ENCODE measurements at places on chromosomes 12 and 14. TPM values are rescaled to one million over a fixed set of nuclear protein-coding genes. Genes with fewer than 3 reads are reported as not detected.

The GPR65 gene
- 35.0 TPM for total RNA-seq

The CACNA1C gene
- total RNA-seq, result 0.06 TPM

The TMEM132C gene
- total RNA-seq, result 0.14 TPM

The PRH2 gene
- total RNA-seq, result not detected

The KRT73 gene
- total RNA-seq, result 0.52 TPM

The KRT78 gene
- not detected for total RNA-seq

DNA sequence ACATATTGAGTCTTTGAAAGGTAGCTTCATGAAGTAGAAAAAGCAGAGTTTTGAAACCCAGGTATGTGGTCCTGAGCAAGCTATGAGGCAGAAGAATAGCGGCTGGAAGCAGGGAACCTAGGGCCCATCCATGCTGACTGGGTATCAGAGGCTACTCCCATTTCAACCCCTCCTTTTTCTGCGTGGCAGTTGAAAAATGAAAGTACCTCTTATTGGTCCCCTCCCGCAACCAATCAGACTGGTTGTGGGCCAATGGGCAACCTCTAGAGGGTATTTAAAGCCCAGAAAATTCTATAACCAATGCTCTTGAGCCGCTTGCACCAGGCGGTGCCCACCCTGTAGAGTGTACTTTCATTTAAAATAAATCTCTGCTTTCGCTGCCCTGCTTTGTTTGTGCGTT is 1.6 kb upstream of the SNRPF start:
- peaks cover 9% of the 10 kb centered on the region for H3K27me3 ChIP-seq
- no peak overlapping the region for H3K4me3 ChIP-seq
- peaks cover 10% of the 10 kb centered on the region for H3K4me1 ChIP-seq
- DNase-seq, result no peak
- peaks cover 10% of the 10 kb centered on the region for H3K36me3 ChIP-seq

DNA sequence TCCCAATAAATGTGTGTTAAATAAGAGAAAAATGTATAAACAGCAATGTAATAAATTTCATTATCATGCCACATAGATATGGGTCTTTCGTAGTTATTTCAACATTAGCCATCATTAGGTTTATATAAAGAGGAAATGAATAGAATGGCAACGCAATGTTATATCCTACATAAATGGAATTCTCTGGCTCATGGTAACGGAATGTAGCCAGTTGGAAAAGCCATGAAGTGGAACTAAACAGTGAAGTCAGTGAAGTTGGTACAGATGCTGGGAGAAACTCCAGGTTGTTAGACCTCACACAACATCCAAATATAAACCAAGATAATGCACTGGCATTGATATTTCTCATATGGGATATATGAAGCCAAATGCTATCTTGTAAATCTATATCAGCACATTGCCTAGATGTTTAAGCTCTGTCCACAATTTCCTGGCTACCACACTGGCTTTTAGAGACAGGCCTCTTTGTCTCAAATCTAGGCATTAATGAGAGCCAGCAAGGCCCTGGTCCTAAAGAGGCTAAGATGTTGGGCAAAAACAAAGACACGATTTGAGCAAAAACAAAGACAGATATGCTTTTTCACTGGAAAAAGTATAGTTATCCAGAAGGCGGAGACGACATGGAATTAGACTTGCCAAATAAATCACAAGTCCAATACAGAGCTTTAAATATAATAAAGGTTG is 861.0 kb downstream of the RPS29 start:
- H3K4me3 ChIP-seq, result no peak overlapping the region
- no peak for DNase-seq
- H3K36me3 ChIP-seq, result no peaks in the 10 kb centered on the region
- no peak overlapping the region for H3K27ac ChIP-seq
- no peaks in the 10 kb centered on the region for H3K27me3 ChIP-seq
- H3K4me1 ChIP-seq, result no peaks in the 10 kb centered on the region

GRCh38 chr14:96126339-96126782 is 78.3 kb upstream of the BDKRB2 start:
- no peak overlapping the region for H3K4me3 ChIP-seq
- H3K27me3 ChIP-seq, result peaks cover 13% of the 10 kb centered on the region
- H3K4me1 ChIP-seq, result peaks cover 7% of the 10 kb centered on the region
- no peaks in the 10 kb centered on the region for H3K36me3 ChIP-seq

DNA sequence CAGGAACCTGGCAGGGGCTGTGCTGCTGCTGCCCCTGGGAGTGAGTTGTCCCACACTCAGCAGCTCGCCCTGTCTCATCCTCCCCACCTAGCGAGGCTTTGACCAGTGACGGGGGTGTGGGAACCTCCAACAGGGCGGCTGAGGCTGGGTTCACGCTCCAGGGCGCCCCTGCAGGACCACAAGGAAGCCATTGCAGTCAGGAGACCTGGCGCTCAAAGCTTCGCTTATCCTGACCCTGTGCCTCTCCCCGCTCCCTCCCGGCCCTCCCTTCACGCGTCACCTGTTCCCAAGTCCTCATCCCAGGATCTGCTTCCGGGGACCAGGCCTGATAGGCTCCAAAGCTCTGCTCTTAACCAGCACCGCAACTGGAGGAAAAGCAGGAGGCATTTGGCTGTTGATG is 272.0 kb upstream of the SFSWAP start:
- no peak overlapping the region for H3K4me3 ChIP-seq
- peaks cover 7% of the 10 kb centered on the region for H3K27me3 ChIP-seq
- DNase-seq, result peak; percentile 22
- no peaks in the 10 kb centered on the region for H3K36me3 ChIP-seq

- H3K27me3 ChIP-seq, result peaks cover 2% of the 10 kb centered on the region
- H3K4me1 ChIP-seq, result no peaks in the 10 kb centered on the region
- DNase-seq, result no peak
- H3K36me3 ChIP-seq, result no peaks in the 10 kb centered on the region
- H3K27ac ChIP-seq, result no peak overlapping the region
These were observed 48.6 kb downstream of the NKX2-1 start for GRCh38 chr14:36471431-36471830.

GRCh38 chr12:32437095-32437515 is 37.7 kb downstream of the FGD4 start:
- H3K4me3 ChIP-seq, result no peak overlapping the region
- no peak for DNase-seq
- no peaks in the 10 kb centered on the region for H3K4me1 ChIP-seq
- no peak overlapping the region for H3K27ac ChIP-seq

- peaks cover 68% of the 10 kb centered on the region for H3K4me1 ChIP-seq
- H3K27me3 ChIP-seq, result no peaks in the 10 kb centered on the region
- peak overlapping the region; percentile 98 for H3K27ac ChIP-seq
These were observed 44.8 kb upstream of the GZMB start for GRCh38 chr14:24678801-24679247.

- DNase-seq, result no peak
- no peak overlapping the region for H3K4me3 ChIP-seq
- H3K27me3 ChIP-seq, result no peaks in the 10 kb centered on the region
These were observed 106.3 kb upstream of the TBX3 start for GRCh38 chr12:114790276-114790675.

GRCh38 chr14:104998801-104999200 is 13.2 kb downstream of the CLBA1 start:
- H3K4me1 ChIP-seq, result no peaks in the 10 kb centered on the region
- H3K27me3 ChIP-seq, result no peaks in the 10 kb centered on the region
- no peaks in the 10 kb centered on the region for H3K36me3 ChIP-seq
- H3K4me3 ChIP-seq, result no peak overlapping the region
- no peak for DNase-seq

DNA sequence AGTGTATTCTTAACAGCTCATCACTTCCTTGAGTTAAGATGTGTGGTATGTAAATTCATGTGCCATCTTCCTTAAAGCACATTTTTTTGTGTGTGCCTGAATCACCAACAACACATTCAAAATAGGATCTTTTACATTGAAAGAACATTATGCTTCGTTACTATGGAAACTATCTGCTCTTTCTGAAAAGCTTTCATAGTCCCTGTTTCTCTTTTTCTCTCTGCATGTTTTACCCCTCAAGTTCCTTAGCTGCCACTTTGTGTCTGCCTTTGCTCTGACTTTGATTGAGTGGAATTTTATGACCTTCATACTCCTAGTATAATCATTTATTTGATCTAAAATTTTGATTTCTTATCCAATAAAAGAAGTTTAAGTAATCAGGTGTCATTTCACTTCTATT is 880.3 kb upstream of the FOXG1 start:
- H3K4me3 ChIP-seq, result no peak overlapping the region
- no peak for DNase-seq
- H3K27me3 ChIP-seq, result no peaks in the 10 kb centered on the region
- H3K4me1 ChIP-seq, result no peaks in the 10 kb centered on the region

- H3K36me3 ChIP-seq, result no peaks in the 10 kb centered on the region
- DNase-seq, result peak; percentile 73
- no peak overlapping the region for H3K4me3 ChIP-seq
- H3K27me3 ChIP-seq, result peaks cover 2% of the 10 kb centered on the region
- H3K27ac ChIP-seq, result no peak overlapping the region
- H3K4me1 ChIP-seq, result no peaks in the 10 kb centered on the region
These were observed 122.1 kb downstream of the CALM1 start for GRCh38 chr14:90518941-90519256.

GRCh38 chr12:102503056-102503681 is 22.8 kb upstream of the IGF1 start:
- H3K36me3 ChIP-seq, result no peaks in the 10 kb centered on the region
- H3K4me1 ChIP-seq, result no peaks in the 10 kb centered on the region
- DNase-seq, result no peak

GRCh38 chr12:116094475-116094874 is 183.0 kb downstream of the MED13L start:
- peaks cover 42% of the 10 kb centered on the region for H3K4me1 ChIP-seq
- H3K36me3 ChIP-seq, result peaks cover 18% of the 10 kb centered on the region
- H3K4me3 ChIP-seq, result no peak overlapping the region
- peak overlapping the region; percentile 73 for H3K27ac ChIP-seq

GRCh38 chr12:93682846-93683261 is 5.7 kb downstream of the CRADD start:
- no peaks in the 10 kb centered on the region for H3K27me3 ChIP-seq
- no peak for DNase-seq
- H3K4me1 ChIP-seq, result peaks cover 31% of the 10 kb centered on the region
- no peak overlapping the region for H3K27ac ChIP-seq

- no peak for DNase-seq
- no peaks in the 10 kb centered on the region for H3K27me3 ChIP-seq
- H3K27ac ChIP-seq, result no peak overlapping the region
These were observed 3.4 kb upstream of the TRAFD1 start for GRCh38 chr12:112121780-112122565.

DNA sequence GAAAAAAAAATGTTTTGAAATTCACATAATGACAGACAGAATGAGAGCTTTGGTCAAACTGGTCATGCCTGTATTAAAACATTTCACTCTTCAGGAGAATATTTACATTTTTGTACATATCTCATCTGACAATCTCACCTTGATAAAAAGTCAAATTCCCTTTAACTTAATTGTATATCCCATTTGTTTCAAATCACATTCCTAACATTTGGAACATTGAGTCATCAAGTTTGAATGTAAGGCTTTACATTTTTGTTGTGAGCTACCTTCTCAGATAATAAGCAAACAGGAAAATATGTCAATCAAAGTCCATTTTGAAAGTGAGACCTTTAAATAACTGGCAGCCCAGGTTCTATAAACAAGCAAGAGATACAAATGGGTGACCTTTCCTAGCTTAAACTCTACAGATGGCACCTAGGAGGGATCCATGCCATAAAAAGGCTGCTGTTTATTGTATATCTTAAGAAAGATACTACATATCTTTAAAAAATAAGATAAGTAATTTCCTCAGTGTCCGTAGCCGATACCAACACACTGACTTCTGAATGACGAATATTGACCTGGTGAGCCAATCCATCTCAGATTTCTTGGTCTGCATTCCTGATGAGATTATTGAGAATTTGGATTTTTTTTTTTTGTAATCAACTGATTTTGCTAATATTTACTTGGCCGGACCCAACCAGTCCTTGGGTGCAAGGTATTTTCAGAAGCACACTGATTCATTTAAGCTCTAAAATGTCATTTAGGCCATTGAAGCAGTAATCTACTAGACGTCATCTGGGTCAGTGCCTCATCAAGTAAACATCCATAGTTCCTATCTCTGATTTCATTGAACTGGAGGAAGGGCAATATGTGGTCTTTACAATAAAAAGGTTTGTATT is 259.6 kb downstream of the BTG1 start:
- no peak overlapping the region for H3K27ac ChIP-seq
- no peaks in the 10 kb centered on the region for H3K36me3 ChIP-seq
- H3K4me3 ChIP-seq, result no peak overlapping the region
- peaks cover 10% of the 10 kb centered on the region for H3K4me1 ChIP-seq
- no peak for DNase-seq
- no peaks in the 10 kb centered on the region for H3K27me3 ChIP-seq

GRCh38 chr12:110339184-110339952 is 58.3 kb downstream of the ATP2A2 start:
- H3K27me3 ChIP-seq, result no peaks in the 10 kb centered on the region
- H3K27ac ChIP-seq, result no peak overlapping the region
- no peak overlapping the region for H3K4me3 ChIP-seq
- H3K4me1 ChIP-seq, result no peaks in the 10 kb centered on the region

DNA sequence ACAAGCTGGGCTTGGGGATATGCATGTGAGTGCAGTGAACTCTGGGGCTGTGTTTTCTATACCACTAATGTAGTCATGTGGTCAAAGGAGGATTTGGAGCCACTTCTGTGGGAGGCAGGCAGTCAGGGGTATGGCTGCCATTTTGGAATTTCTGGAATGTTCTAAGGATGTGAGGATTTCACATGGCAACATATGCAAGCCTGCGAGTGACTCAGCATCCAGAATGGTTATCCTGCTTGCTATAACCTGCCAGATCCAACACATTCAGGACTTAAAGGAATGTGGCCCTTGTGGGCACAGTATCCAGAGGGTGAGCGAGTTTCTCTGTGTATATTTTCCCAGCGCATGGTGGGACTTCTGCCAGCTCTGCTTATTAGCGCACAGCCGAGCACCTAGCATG is 249.2 kb upstream of the PWP1 start:
- DNase-seq, result no peak
- no peak overlapping the region for H3K4me3 ChIP-seq
- H3K36me3 ChIP-seq, result no peaks in the 10 kb centered on the region
- H3K27me3 ChIP-seq, result peaks cover 22% of the 10 kb centered on the region
- no peak overlapping the region for H3K27ac ChIP-seq
- peaks cover 27% of the 10 kb centered on the region for H3K4me1 ChIP-seq

GRCh38 chr14:21978184-21978998 is 304.8 kb upstream of the OR4E1 start:
- H3K27ac ChIP-seq, result no peak overlapping the region
- peaks cover 13% of the 10 kb centered on the region for H3K4me1 ChIP-seq
- H3K36me3 ChIP-seq, result no peaks in the 10 kb centered on the region
- no peak overlapping the region for H3K4me3 ChIP-seq
- peaks cover 29% of the 10 kb centered on the region for H3K27me3 ChIP-seq

GRCh38 chr12:129067491-129067890 is 214.2 kb downstream of the GLT1D1 start:
- no peak for DNase-seq
- H3K27me3 ChIP-seq, result peaks cover 22% of the 10 kb centered on the region
- no peak overlapping the region for H3K4me3 ChIP-seq
- no peaks in the 10 kb centered on the region for H3K36me3 ChIP-seq
- H3K27ac ChIP-seq, result no peak overlapping the region

- peak overlapping the region; percentile 94 for H3K27ac ChIP-seq
- DNase-seq, result no peak
These were observed 6.1 kb upstream of the SYNE3 start for GRCh38 chr14:95522556-95522955.

DNA sequence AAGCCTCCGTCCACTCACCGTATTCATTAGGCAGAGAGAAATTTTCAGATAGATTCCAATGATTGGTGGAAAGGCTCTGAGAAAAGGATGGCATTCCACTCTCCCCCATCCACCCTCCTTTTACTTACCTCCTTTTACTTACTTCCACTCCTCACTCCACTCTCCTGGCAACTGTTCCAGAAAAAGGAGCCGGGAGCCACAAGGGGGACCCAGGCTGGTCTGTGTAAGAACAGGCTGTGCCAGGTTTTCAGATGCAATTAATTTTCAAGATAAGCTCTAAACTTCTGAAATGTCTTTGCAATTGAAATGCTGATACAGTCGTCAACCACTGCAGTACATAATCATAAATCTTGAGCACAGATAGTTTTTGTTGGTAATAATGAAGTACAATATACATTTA is 248.8 kb downstream of the ANO6 start:
- H3K4me1 ChIP-seq, result peaks cover 5% of the 10 kb centered on the region
- H3K4me3 ChIP-seq, result no peak overlapping the region
- H3K27me3 ChIP-seq, result peaks cover 11% of the 10 kb centered on the region
- H3K27ac ChIP-seq, result no peak overlapping the region
